A673 (cell line): ENCODE measurements at places on chromosomes 2 and 18. TPM values are rescaled to one million over a fixed set of nuclear protein-coding genes. Genes with fewer than 3 reads are reported as not detected.

The C1GALT1C1L gene
- total RNA-seq, result 0.26 and 0.41 TPM in 2 replicates

The SIGLEC15 gene
- total RNA-seq, result 0.85 and 0.92 TPM in 2 replicates

The SULT1C4 gene
- total RNA-seq, result not detected in 2 replicates

The SLC4A3 gene
- 0.52 and 1.5 TPM in 2 replicates for total RNA-seq

The TBR1 gene
- total RNA-seq, result 0.17 and 0.44 TPM in 2 replicates

The CCDC85A gene
- 0.15 and 0.39 TPM in 2 replicates for total RNA-seq

The ADAM23 gene
- total RNA-seq, result 0.21 and 0.44 TPM in 2 replicates

The GULP1 gene
- total RNA-seq, result 7.2 and 9.5 TPM in 2 replicates

The TUBA4B gene
- not detected in 2 replicates for total RNA-seq
